Gastrocnemius medialis (tissue), 4 donors: ENCODE measurements at places on chromosomes 12 and 14. TPM values are rescaled to one million over a fixed set of nuclear protein-coding genes. Genes with fewer than 3 reads are reported as not detected.

Gene PGF
- total RNA-seq: 4.7 TPM

Gene MDGA2
- not detected for total RNA-seq

Gene SLC6A15
- total RNA-seq: not detected

Gene PDE3A
- 5.3 TPM for total RNA-seq

Gene LYZ
- 12.2 TPM for total RNA-seq

Gene DCN
- total RNA-seq: 346 TPM

Gene OASL
- 0.11 TPM for total RNA-seq

Gene FAM186B
- total RNA-seq: 1.0 TPM

- H3K4me1 ChIP-seq: no peaks in the 10 kb centered on the region
- no peaks in the 10 kb centered on the region for H3K36me3 ChIP-seq
- DNase-seq: no peak
- no peak overlapping the region for H3K4me3 ChIP-seq
- H3K27ac ChIP-seq: no peak overlapping the region
Measured at GRCh38 chr12:83067981-83068380, 381.3 kb downstream of the TMTC2 start.

GRCh38 chr14:35594616-35595015, 60.7 kb downstream of the INSM2 start:
- H3K27ac ChIP-seq: no peak overlapping the region
- no peaks in the 10 kb centered on the region for H3K36me3 ChIP-seq
- no peak overlapping the region for H3K4me3 ChIP-seq
- H3K4me1 ChIP-seq: no peaks in the 10 kb centered on the region

DNA sequence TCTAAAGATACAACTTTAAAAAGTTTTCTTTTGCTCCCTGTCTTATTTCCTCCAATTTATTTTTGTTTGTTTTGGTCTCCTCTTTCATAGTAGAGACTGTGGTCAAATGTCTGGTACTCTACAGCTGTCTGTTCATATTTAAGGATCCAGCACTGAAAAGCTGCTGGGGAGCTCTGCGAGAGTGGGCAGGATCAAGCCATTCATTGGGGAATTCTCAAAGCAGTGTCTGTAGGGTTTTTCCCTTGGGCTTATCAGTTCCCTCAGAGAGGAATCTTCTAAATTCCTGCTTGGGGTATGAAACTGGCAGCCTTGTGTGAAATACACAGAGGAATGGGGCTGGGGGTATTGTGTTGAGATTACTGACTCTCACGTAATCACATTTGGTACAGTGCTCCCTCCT, 52.3 kb downstream of the FNTB start:
- no peaks in the 10 kb centered on the region for H3K4me1 ChIP-seq
- no peak overlapping the region for H3K27ac ChIP-seq
- no peak overlapping the region for H3K4me3 ChIP-seq
- DNase-seq: no peak

GRCh38 chr12:22729957-22730443, 105.0 kb downstream of the ETNK1 start:
- no peak for DNase-seq
- H3K4me1 ChIP-seq: no peaks in the 10 kb centered on the region
- no peak overlapping the region for H3K4me3 ChIP-seq
- no peaks in the 10 kb centered on the region for H3K27me3 ChIP-seq
- H3K36me3 ChIP-seq: no peaks in the 10 kb centered on the region
- H3K27ac ChIP-seq: no peak overlapping the region

DNA sequence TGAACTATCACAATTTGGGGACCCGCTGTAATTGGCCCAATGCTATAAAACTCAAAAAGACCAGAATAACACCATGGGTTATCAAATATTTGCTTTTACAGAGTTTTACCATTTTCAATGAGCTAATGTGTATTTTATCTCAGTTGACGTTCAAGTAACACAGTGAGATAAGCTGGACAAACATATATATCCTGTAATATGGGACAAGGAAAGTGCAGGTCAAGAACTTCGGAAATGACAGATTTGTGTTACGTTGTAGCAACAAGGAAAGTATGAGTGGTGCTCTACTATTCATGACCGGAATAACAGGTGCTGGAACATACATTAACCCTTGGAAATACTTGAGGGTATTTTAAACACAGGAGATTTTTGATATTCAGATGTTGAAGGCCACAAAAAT, 566.4 kb upstream of the FLRT2 start:
- H3K4me3 ChIP-seq: no peak overlapping the region
- peaks cover 3% of the 10 kb centered on the region for H3K4me1 ChIP-seq
- no peaks in the 10 kb centered on the region for H3K36me3 ChIP-seq
- no peak overlapping the region for H3K27ac ChIP-seq
- no peaks in the 10 kb centered on the region for H3K27me3 ChIP-seq
- DNase-seq: no peak

GRCh38 chr12:130451001-130451930, 113.6 kb downstream of the PIWIL1 start:
- H3K4me3 ChIP-seq: no peak overlapping the region
- no peak overlapping the region for H3K27ac ChIP-seq
- no peak for DNase-seq
- no peaks in the 10 kb centered on the region for H3K36me3 ChIP-seq

GRCh38 chr12:57759360-57759980, 4.6 kb downstream of the MARCHF9 start:
- no peaks in the 10 kb centered on the region for H3K36me3 ChIP-seq
- no peak for DNase-seq
- peaks cover 27% of the 10 kb centered on the region for H3K27me3 ChIP-seq
- no peak overlapping the region for H3K4me3 ChIP-seq

DNA sequence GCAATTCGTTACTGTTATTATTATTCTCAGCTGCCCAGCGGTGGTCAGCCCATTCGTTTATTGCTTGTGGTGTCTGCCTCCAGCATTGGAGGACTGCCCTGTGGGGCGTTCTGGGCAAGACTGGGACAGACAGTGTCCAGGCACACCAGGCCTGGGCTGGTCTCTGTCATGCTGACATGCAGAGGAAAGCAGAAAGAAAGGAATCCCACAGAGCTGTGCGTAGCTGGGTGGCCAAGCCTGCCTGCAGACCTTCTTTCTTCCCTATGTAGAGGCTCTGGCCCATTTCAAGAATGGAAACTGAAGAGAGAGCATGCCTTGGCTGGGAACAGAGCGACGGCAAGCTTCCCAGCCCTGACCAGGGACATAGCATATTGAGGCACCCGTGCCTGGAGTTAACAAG, 525.3 kb upstream of the TBX3 start:
- H3K36me3 ChIP-seq: no peaks in the 10 kb centered on the region
- H3K27me3 ChIP-seq: no peaks in the 10 kb centered on the region
- no peak for DNase-seq
- H3K4me3 ChIP-seq: no peak overlapping the region

DNA sequence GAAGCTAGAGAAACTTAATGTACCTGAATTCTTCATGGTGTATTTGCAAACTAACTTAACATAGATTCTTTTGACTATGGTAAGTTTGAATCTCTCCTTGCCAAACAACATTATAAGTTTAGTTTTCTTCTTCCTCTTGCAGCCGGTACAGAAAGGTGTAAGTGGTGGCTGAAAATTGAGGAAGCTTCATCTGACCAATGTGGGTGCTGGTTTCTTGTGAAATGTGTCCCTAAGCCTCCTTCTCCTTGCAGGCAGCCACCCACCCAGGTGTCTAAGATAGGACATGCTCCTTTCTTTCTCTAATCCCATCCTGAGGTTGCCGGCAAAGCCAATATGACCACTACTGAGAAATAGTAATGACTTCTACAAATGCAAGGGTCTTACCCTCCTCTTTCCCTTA, 20.6 kb downstream of the GSG1 start:
- H3K36me3 ChIP-seq: peaks cover 12% of the 10 kb centered on the region
- no peak for DNase-seq
- H3K27me3 ChIP-seq: no peaks in the 10 kb centered on the region
- no peak overlapping the region for H3K27ac ChIP-seq
- H3K4me3 ChIP-seq: no peak overlapping the region

- H3K27ac ChIP-seq: peak overlapping the region; percentile 86
- H3K4me1 ChIP-seq: peaks cover 84% of the 10 kb centered on the region
- H3K36me3 ChIP-seq: no peaks in the 10 kb centered on the region
- no peak for DNase-seq
- H3K4me3 ChIP-seq: peak overlapping the region; percentile 68
Measured at GRCh38 chr12:109156036-109156435, 39.6 kb downstream of the ACACB start.

DNA sequence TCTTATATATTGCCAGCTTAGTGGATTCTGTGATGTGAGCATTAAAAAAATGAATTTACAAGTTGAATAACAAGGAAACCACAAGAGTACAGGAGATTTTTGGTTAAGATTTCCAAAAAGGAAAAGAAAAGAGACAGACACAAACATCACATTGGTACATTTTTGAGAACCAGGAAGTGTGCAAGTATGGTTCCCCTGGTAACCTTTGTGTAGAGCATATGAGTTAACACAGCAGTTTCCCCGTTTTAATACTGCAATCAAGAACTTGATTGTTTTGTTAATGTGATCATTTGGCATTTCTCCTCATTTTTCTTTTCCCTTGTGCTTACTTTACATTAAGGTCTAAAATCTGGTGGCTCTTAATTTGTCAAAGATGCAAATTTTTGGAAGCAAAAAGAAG, 490.4 kb upstream of the ATP2B1 start:
- no peak overlapping the region for H3K4me3 ChIP-seq
- no peaks in the 10 kb centered on the region for H3K27me3 ChIP-seq
- no peaks in the 10 kb centered on the region for H3K36me3 ChIP-seq
- H3K4me1 ChIP-seq: no peaks in the 10 kb centered on the region
- no peak overlapping the region for H3K27ac ChIP-seq

GRCh38 chr14:74400031-74400685, 25.9 kb downstream of the SYNDIG1L start:
- peaks cover 9% of the 10 kb centered on the region for H3K4me1 ChIP-seq
- no peak overlapping the region for H3K4me3 ChIP-seq
- no peaks in the 10 kb centered on the region for H3K36me3 ChIP-seq
- H3K27me3 ChIP-seq: no peaks in the 10 kb centered on the region

DNA sequence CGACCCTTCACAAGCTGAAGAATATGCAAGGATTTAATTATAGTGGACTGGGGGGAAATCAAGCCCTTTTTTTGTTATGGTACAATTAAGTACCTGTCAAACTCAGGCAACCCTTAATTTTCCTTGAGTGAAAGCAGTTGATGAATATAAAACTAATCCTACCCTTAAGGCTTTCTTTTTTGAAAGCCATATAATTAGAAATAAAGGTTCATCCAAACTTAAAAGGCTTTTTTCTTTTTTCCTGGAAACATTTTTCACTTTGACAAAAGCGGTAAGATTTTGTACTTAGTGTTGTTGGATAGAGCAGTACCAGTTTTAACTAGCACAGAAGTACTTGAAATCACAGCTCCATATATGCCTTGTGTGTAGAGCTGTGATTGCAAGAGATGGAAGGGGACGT, 91.9 kb upstream of the MANSC4 start:
- no peaks in the 10 kb centered on the region for H3K36me3 ChIP-seq
- H3K4me1 ChIP-seq: no peaks in the 10 kb centered on the region
- no peak for DNase-seq
- H3K27ac ChIP-seq: no peak overlapping the region

DNA sequence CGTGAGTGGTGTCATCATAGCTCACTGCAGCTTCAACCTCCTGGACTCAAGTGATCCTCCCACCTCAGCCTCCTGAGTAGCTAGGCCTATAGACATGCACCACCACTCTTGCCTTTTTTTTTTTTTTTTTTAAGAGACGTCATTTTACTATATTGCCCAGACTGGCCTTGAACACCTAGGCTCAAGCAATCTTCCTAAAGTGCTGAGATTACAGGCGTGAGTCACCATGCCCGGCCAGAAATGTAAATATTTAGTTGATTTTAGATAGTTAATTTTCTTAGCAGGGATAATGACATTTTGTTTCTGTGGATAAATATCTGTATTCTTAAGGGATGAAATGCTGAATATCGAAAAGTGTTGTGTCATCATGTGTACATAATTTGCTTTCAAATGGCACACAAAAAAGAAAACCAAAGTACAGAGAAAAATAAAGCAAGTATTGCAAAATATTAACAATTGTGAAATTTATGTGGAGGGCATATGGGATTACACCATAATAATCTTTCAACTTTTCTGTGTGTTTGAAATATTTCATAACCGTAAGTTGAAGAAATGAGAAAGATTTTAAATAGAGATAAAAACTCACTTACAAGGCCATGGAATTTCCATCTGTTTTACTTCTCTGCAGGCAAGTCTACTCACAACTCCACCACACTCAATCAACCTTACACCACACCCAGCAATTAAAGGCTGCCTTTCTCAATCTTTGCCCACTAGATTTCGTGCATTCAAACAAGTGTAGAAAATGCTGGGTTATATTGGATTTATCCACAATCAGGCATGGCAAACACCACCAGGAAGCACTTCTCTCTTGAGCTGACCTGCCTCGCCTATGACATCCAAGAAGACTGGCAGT, 93.7 kb downstream of the SPTSSA start:
- no peaks in the 10 kb centered on the region for H3K4me1 ChIP-seq
- DNase-seq: no peak
- H3K27me3 ChIP-seq: no peaks in the 10 kb centered on the region

DNA sequence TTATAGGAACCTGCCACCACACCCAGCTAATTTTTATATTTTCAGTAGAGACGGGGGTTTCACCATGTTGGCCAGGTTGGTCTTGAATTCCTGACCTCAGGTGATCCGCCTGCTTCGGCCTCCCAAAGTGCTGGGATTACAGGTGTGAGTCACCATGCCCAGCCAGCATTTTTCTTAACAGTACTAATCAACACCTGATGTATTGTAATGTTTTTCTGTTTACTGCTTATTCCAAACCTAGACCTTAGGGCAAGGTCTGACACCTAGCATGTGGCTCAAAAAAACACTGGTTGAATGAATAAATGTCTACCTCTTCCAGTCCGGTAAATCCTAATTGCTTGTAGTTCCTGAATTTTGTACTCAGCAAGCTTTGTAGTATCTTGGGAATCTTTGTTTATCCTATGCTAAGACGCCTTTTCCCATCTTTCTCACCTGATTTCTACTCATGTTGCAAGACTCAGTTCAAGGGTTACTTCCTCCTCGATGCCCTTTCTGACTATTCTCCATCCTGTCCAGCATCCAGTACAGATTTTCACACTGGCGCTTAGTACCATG, 2.8 kb downstream of the PAN2 start:
- H3K4me3 ChIP-seq: no peak overlapping the region
- peaks cover 24% of the 10 kb centered on the region for H3K36me3 ChIP-seq
- no peak for DNase-seq
- H3K27ac ChIP-seq: no peak overlapping the region

GRCh38 chr14:91009501-91010152, 50.8 kb downstream of the RPS6KA5 start:
- no peak overlapping the region for H3K27ac ChIP-seq
- no peak overlapping the region for H3K4me3 ChIP-seq
- H3K27me3 ChIP-seq: no peaks in the 10 kb centered on the region
- peaks cover 15% of the 10 kb centered on the region for H3K4me1 ChIP-seq
- no peaks in the 10 kb centered on the region for H3K36me3 ChIP-seq

GRCh38 chr14:84789012-84789411, 740.9 kb upstream of the FLRT2 start:
- H3K27ac ChIP-seq: no peak overlapping the region
- no peaks in the 10 kb centered on the region for H3K27me3 ChIP-seq
- DNase-seq: no peak
- no peaks in the 10 kb centered on the region for H3K4me1 ChIP-seq

- H3K27me3 ChIP-seq: no peaks in the 10 kb centered on the region
- H3K4me1 ChIP-seq: no peaks in the 10 kb centered on the region
- no peak for DNase-seq
- H3K4me3 ChIP-seq: no peak overlapping the region
- no peak overlapping the region for H3K27ac ChIP-seq
Measured at GRCh38 chr14:86057018-86057667, 527.2 kb downstream of the FLRT2 start.

GRCh38 chr14:20757965-20758364, 10.2 kb upstream of the EDDM3B start:
- H3K36me3 ChIP-seq: no peaks in the 10 kb centered on the region
- no peak for DNase-seq
- H3K4me3 ChIP-seq: no peak overlapping the region

GRCh38 chr14:93207468-93208308, 632 bp downstream of the UBR7 start:
- H3K4me3 ChIP-seq: peak overlapping the region; percentile 88
- peak overlapping the region; percentile 85 for H3K27ac ChIP-seq
- no peaks in the 10 kb centered on the region for H3K27me3 ChIP-seq
- no peak for DNase-seq
